T-helper 22 cell (primary cell): ENCODE measurements at places on chromosomes 4 and X.

DNA sequence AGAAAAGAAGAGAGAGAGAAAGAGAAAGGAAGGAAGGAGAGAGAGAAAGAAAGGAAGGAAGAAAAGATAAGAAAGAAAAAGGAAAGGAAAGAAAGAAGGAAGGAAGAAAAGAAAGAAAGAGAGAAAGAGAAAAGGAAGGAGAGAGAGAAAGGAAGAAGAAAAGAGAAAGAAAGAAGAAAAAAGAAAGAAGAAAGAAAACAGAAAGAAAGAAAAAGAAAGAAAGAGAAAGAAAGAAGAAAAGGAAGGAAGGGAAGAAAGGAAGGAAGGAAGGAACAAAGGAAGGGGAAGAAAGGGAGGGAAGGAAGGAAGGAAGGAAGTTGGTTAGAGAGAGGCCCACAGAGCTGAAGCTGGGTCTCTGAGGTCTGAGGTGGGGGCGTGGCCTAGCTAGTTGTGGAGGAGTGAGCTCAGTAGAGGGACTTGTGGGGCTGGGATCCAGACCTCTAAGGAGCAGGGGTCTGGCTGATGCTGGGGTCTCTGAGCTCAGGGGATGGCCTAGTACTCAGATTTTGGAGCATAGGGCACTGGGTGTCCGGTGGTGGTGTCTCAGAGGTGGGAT is 27.1 kb upstream of the PDZD4 start:
- no peak for DNase-seq

- no peak for DNase-seq
Observed at GRCh38 chrX:16033331-16033730, 90.0 kb upstream of the GRPR start.

DNA sequence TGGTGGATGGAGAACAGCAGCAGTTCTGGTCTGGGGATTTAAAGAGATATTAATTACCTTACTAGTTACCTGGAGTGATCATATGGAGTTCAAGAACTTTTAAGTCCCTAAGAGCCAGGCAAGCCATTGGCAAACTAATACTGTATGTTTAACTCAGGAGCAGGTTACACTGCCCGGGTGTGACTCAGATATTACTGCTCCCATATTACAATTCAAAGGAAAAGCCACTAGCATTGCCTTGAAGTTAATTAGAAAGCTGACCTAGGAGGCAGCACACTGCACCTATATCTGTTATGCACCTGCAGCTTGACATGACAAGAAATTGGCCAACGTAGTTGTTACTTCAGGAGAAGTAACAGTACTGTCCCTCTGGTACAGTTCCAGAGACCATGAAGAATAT is 47.2 kb downstream of the GRK4 start:
- no peak for DNase-seq

GRCh38 chr4:79241846-79242245 is 84.0 kb downstream of the NAA11 start:
- DNase-seq = no peak

DNA sequence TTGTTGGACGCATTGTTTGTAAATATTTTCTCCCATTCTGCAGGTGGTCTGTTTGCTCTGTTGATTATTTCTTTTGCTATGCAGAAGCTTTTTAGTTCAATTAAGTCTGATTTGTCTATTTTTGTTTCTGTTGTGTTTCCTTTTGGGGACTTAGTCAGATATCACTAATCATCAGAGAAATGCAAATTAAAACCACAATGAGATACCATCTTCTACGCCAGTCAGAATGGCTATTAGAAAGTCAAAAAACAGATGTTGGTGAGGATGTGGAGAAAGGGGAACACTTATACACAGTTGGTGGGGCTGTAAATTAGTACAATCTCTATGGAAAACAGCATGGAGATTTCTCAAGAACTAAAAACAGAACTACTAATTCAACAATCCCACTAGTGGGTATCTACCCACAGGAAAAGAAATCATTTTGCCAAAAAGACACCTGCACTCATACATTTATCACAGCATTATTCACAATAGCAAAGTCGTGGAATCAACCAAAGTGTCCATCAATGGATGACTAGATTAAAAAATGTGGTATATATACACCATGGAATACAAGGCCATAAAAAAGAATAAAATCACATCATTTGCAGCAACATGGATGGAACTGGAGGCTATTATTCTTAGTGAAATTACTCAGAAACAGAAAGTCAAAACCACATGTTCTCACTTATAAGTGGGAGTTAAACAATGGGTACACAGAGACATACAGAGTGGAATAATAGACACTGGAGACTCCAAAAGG is 8.1 kb downstream of the COQ2 start:
- no peak for DNase-seq

GRCh38 chr4:121642876-121643585 is 53.7 kb downstream of the ANXA5 start:
- DNase-seq = no peak

GRCh38 chrX:155028877-155029291 is 2.2 kb downstream of the FUNDC2 start:
- no peak for DNase-seq

DNA sequence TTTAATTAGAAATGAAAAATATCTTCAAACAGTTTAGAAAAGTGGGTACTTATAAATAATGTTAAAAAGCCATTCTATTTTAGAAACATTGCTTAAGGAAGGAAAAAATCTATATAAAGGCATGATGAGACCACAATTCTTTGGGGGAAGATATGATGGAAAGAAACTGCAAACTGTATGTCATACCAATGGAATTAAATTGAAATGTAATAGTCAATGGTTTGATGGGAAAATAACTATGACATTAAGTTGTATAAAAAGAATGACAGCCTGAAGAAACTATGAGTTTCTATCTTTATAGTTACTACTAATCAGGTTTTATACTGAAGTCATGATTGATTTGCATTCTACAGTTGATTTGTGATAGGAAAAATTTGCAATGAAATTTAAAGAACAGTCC is 40.3 kb upstream of the CAMK2D start:
- no peak for DNase-seq

- no peak for DNase-seq
Observed at GRCh38 chrX:48683411-48683982, at the start of gene WAS. Gene WAS, plus strand, starts transcription at chrX:48683799. Its CDS starts 55 bp downstream, at chrX:48683854.

DNA sequence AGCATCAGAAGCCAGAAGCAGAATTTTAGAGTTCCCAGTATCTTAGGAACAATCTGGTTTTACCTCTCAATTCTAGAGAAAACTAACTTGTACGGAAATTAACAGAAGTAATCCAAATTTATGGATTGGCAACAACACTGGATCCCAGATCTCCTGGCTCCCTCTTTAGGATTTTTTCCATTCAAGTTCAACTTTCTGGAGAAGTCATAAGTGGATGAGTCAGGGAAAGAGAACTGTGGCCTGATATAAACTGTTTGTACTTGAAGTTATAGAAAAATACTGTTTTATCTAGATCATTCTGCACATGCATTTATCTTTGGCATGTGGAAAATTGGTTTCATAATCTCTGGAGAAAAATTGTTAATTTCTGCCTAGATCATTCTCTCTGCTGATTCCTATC is 380.4 kb downstream of the PCDH7 start:
- DNase-seq = no peak

GRCh38 chr4:141238186-141238585 is 17.5 kb downstream of the ZNF330 start:
- DNase-seq = no peak
